ENCODE measurements at places on chromosomes 1 and 21.

GRCh38 chr1:91777630-91778300 is 108.2 kb downstream of the TGFBR3 start:
- DNase-seq, result no peak

GRCh38 chr1:201693890-201694607 is 134.9 kb upstream of the IPO9 start:
- no peak for DNase-seq

- DNase-seq, result no peak
These were observed 114.3 kb downstream of the DHRS3 start for GRCh38 chr1:12503709-12504108.

DNA sequence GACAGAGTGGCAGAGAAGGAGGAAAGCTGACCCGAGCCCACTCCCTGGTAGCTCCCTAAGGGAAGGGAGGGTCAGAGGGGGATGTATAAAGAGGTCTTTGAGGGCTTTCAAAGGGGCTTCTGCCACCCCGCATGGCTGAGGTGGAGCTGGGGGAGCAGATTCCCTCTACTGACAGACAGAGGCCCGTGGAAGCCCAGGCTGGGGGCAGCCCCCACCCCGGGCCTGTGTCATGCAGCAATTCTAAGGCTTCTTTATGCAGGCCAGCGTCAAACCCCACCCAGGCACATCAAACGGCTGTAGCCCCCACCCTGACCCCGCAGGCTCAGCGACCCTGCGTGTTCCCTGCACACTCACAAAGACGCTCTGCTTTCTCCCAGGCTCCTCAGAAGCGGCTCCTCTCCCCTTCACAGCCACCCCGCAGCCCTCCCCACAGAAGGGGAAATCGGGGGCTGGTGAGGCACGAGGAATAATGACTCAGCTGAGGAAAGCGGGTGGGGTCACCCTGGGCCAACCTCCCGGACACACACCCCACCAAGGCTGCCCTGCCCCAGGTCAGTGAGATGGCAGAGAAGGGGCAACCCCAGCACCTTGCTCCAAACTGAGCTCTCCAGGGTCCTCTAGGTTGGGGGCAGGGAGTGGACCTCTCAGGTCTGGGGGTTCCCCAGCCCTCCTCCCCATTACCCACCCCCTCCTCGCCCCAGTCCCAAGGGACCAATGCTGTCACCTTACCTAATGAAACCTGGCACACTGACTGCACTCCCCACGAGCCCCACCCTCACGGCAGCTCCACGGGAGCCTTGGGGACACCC is 10.8 kb downstream of the SLC45A3 start:
- DNase-seq, result no peak

- no peak for DNase-seq
These were observed 15.0 kb downstream of the CRNN start for GRCh38 chr1:152398812-152399698.

- DNase-seq, result no peak
These were observed 362.5 kb upstream of the CHRM3 start for GRCh38 chr1:239023732-239024360.

DNA sequence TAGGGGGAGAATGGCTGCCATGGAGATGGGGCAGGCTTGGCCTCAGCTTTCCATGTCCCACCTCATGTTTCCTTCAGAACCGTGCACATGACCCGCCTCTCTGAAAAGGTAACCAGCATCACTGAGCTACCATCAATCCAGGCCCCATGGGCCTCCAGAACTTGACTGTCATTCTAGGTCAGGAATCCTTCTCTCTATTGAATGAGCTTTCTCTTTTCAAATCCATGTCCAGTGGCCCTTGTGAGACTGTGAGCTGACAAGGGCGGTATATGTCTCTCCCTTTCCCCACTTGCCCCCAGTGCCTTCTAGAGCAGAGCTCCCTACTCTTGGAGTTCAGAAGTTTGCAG is 4.4 kb downstream of the CSRP1 start:
- no peak for DNase-seq

- DNase-seq, result no peak
These were observed 628 bp upstream of the PLEKHM2 start for GRCh38 chr1:15683345-15684039.

DNA sequence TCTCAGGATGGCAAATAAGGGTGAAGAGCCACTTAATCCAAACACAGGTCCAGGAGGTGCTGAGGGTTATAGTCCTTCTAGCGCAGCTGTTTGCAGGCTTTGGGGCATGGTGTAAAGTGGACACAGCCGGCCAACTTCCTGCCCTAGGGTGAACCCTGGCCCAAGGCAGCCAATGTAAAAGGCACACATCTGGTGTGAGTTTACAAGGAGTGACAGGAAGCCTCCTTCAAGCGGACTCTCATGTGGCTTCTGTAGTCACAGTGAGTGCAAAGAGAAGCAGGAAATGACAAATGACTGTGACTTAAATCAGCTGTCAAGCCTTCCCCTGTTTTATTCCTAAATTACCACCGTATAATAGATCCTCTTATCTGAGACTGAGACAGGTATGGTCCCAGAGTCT is 213.0 kb downstream of the CRB1 start:
- no peak for DNase-seq

- peak; percentile 34 for DNase-seq
These were observed 351.1 kb downstream of the CAMTA1 start for GRCh38 chr1:7136166-7136953.

GRCh38 chr1:201563406-201563780 is 24.5 kb downstream of the NAV1 start:
- no peak for DNase-seq

- DNase-seq, result no peak
These were observed 66.9 kb downstream of the PRDM16 start for GRCh38 chr1:3135744-3136455.

DNA sequence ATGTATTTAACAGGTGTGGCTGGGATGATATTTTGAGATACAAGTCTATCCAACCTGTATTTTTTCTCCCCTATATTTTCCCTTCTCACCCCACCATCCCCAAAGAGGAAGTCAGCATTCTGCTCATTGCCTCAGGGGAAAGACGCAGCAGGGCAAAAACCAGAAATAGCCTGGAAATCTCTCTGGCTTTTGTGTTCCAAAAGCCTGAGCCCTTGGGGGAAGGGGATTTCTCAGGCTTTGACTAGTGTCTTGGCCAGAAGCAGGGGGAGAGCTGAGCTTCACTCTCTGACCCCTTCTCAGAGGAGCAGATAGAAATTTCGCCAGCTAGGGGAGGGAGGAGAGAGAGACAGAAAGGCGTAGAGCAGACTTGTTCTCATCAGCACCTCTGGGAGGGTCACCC is 244.7 kb downstream of the RRAGC start:
- DNase-seq, result no peak

DNA sequence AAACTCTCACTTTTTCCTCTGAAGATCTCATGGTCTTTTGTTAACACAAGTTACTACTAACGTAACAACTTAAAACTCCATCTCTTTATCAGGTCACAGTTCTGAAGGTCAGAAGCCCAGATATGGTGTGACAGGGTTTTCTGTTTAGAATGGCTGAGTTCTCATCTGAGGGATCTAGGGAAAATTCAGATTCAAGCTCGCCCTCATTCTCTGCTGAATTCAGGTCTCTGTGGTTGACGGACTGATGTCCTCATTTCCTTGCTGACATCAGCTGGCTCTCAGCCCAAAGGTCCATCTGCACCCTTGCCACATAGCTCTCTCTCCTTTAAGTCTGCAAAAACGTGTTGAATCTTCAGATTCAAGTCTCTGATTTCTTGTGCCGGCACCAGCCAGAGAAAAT is 6.1 kb upstream of the NTPCR start:
- DNase-seq, result no peak

DNA sequence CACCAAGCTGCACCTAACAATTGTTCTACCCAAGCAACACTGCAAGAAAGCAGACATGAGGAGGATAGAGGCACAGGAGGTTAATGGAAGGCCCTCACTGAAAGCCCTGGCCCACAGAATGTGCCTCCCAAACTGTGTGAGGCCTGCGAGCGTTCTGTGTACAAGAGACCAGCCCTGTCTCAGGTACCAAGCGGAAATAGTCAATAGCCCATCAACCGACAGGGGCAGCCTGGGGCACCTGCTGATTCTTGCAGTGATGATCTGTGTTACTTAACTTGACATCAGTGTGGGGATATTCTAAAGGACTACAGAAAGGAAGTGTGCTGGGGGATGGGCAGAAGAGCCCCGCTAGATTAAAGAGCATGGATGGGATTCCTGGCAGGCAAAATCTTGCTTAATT is 392.4 kb downstream of the KCNH1 start:
- DNase-seq, result no peak

DNA sequence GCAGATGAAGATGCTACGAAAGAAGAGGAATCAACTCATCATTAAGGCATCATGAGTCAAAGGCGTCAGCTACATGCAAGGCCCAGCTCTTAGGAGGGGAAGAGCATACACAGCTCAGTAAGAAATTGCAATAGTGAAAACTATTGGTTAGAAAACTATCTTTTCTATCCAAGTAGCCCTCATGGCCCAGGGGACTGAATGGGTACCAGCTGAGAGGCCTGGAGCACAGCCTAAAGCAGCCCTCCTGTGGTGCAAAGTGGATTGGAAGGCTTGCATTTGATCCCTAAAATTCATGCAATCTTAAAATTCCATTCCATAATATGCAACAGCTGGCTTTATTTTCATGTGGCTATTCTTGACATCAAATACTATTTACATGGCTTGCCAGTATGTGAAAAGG is 251.8 kb upstream of the USP24 start:
- DNase-seq, result no peak

- no peak for DNase-seq
These were observed 174.0 kb upstream of the ATP1B1 start for GRCh38 chr1:168932539-168932938.

GRCh38 chr1:154747380-154747739 is 122.7 kb downstream of the KCNN3 start:
- DNase-seq, result no peak

- no peak for DNase-seq
These were observed 42.9 kb upstream of the CD53 start for GRCh38 chr1:110829955-110830553.

DNA sequence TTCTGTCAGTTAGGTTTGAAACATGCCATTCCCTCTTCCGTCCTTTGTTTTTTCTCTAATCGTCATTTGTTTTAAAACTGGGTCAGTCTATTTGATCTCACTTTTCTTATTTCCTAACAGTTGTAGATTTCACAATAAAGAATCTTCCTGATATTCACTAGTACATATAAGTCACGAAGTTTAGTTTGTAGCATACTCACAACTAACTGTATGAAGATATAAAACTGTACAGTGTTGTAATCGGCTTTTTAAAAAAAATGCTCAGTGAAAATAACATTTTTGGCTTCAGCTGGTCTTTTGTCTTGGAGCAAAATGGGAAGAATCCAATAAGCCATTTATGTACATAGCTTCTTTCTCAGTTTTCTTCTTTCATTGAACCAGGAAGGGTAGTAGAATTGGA is 78.3 kb downstream of the NCAM2 start:
- no peak for DNase-seq

GRCh38 chr1:220516722-220517042 is 11.3 kb upstream of the MARK1 start:
- no peak for DNase-seq

GRCh38 chr1:2970311-2971071 is 50.8 kb upstream of the ACTRT2 start:
- DNase-seq, result peak; percentile 59

- no peak for DNase-seq
These were observed 1551.6 kb downstream of the MRPL39 start for GRCh38 chr21:24055696-24056095.

DNA sequence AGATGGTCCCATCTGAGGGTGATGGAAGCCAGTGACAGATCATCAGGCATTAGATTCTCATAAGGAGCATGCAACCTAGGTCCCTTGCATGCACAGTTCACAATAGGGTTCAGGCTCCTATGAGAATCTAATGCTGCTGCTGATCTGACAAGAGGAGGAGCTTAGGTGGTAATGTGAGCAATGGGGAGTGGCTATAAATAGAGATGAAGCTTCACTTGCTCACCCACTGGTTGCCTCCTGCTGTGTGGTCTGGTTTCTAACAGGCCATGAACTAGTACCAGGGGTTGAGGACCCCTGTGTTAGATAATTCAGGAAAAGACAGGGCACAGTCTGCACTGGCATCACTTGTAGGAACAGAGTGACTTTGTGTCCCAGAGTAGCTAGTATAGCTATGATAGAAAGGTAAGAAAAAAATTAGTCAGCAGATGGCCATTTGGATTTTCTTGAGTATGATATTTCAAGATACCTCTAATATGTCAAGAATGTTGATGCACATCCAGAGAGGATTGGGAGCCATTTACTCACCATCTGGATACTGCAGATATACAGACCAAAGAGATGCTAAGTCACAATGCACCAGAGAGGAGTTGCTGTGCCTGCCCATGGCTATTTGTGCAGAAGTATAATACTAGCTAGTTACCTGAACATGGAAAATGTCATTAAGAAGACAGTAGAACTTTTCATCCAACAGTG is 53.6 kb downstream of the ADCY10 start:
- no peak for DNase-seq

- peak; percentile 49 for DNase-seq
These were observed 5.4 kb upstream of the SLAMF9 start for GRCh38 chr1:159959451-159959850.

GRCh38 chr1:110462964-110463363 is 12.0 kb downstream of the PROK1 start:
- no peak for DNase-seq

Data from left forelimb (tissue), 1 donor.